ENCODE measurements at places on chromosomes 2 and 18. TPM values are rescaled to one million over a fixed set of nuclear protein-coding genes. Genes with fewer than 3 reads are reported as not detected.

The CACNB4 gene
- total RNA-seq: 0.86 TPM

The LBX2 gene
- 0.69 TPM for total RNA-seq

DNA sequence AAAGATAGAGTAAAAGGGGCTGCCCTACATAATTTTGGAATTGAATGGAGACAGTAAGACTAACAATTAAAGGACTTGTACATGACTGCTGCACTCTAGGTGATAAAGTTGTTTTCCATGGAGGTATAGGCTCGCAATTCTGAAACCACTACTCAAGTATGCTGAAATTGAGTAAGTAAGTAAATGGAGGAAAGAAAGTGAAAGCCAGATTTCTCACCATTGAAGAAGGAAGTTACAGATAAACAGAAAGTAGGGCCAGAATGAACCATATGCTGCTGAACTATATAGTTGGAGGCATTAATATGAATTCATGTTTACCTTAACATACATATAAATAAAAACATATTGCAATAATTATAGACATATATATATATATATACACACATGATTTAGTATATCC, 225.7 kb upstream of the ST6GAL2 start:
- no peaks in the 10 kb centered on the region for H3K27me3 ChIP-seq
- H3K27ac ChIP-seq: no peak overlapping the region
- DNase-seq: no peak

- H3K27ac ChIP-seq: no peak overlapping the region
- H3K4me1 ChIP-seq: no peaks in the 10 kb centered on the region
- no peak overlapping the region for H3K4me3 ChIP-seq
- H3K27me3 ChIP-seq: no peaks in the 10 kb centered on the region
Measured at GRCh38 chr2:223724861-223725260, 112.5 kb downstream of the AP1S3 start.

- H3K36me3 ChIP-seq: no peaks in the 10 kb centered on the region
Measured at GRCh38 chr2:223090540-223091235, 38.7 kb downstream of the KCNE4 start.

DNA sequence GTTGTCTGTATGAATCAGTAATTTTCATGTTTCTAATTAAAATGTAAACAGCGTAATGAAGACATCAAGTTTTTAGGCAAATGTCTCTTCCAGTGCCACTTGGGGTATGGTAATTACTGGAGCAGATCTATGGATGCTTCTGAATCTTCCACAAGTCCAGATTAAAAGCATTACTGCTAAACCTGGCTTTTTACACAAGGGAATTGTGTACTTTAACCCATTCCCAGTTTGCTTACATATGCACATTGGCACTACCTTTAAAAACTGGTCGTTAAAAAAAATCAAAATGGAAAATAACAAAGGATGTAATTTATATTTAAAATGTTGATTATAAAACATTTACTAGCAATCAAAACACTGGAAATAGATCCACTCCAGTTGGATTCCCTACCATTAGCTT, 19.7 kb downstream of the FIGN start:
- H3K4me3 ChIP-seq: no peak overlapping the region
- no peaks in the 10 kb centered on the region for H3K27me3 ChIP-seq
- no peak for DNase-seq
- no peaks in the 10 kb centered on the region for H3K36me3 ChIP-seq
- H3K4me1 ChIP-seq: no peaks in the 10 kb centered on the region

DNA sequence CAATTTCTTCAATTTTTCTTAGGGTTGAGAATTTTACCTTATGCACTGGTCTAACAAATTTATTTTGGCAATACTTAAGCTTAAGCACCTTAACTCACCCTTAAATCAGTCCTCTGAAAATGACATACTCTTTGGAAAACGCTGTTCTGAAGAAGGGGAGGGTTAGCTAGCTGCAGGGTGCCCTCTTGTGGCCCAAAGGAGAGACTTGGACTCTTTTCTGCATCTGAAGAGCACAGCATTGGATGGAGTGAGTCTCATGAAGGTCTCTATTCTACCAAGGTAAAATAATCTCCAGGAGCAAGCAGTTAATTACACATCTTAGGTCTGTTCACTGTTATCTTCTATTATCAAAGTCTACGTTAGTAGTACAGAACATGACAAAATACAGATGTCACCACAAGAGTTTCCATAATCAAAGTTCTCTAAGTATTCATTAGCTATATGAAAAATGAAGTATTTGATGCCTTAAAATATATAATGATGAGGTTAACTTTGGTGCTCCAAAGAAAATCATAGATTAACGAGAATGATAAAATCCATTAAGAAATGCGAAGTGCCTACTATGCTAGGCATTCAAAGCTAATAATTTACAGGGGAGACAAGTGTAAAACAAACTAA, 24.4 kb downstream of the PUM2 start:
- H3K4me3 ChIP-seq: no peak overlapping the region
- peak overlapping the region; percentile 19 for H3K27ac ChIP-seq
- H3K36me3 ChIP-seq: peaks cover 68% of the 10 kb centered on the region
- H3K4me1 ChIP-seq: peaks cover 63% of the 10 kb centered on the region
- no peaks in the 10 kb centered on the region for H3K27me3 ChIP-seq

DNA sequence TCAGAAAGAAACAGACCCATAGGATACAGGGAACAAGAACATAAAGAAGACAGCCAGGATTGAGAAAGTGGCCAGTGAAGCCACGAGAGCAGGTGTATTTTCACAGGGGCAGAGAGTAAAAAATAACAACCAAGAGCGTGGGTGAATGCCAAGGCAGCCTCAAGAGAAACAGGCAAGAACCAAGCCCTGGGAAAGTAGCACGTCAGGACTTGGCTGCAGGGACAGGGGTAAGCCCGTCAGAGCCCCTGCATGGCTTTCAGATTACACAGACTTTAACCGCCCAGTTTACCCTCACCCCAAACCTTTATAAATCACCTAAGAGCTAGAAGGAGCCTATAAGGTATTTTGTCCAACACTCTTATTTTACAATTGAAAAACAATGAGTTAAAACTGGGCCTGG, 43.7 kb downstream of the ARL4C start:
- peaks cover 3% of the 10 kb centered on the region for H3K36me3 ChIP-seq
- H3K4me1 ChIP-seq: peaks cover 68% of the 10 kb centered on the region
- DNase-seq: no peak
- peak overlapping the region; percentile 25 for H3K4me3 ChIP-seq

GRCh38 chr2:16718576-16719484, 53.2 kb upstream of the CYRIA start:
- peak overlapping the region; percentile 73 for H3K27ac ChIP-seq
- no peak overlapping the region for H3K4me3 ChIP-seq
- no peaks in the 10 kb centered on the region for H3K36me3 ChIP-seq
- H3K27me3 ChIP-seq: no peaks in the 10 kb centered on the region
- peaks cover 50% of the 10 kb centered on the region for H3K4me1 ChIP-seq
- DNase-seq: no peak

- DNase-seq: no peak
- peaks cover 85% of the 10 kb centered on the region for H3K4me1 ChIP-seq
- no peaks in the 10 kb centered on the region for H3K27me3 ChIP-seq
- H3K4me3 ChIP-seq: peak overlapping the region; percentile 68
Measured at GRCh38 chr2:224941960-224942359, 100.3 kb downstream of the DOCK10 start.

All from activated B cell treated with CpG ODN at 0.5 μM for 24 hours (primary cell).